ENCODE measurements at places on chromosomes 7 and 10. TPM values are rescaled to one million over a fixed set of nuclear protein-coding genes. Genes with fewer than 3 reads are reported as not detected.

- no peaks in the 10 kb centered on the region for H3K36me3 ChIP-seq
- no peaks in the 10 kb centered on the region for H3K4me1 ChIP-seq
- H3K27me3 ChIP-seq = no peaks in the 10 kb centered on the region
- no peak for DNase-seq
- H3K27ac ChIP-seq = no peak overlapping the region
These were observed 177.3 kb upstream of the PPP2R2D start for GRCh38 chr10:131723297-131724168.

DNA sequence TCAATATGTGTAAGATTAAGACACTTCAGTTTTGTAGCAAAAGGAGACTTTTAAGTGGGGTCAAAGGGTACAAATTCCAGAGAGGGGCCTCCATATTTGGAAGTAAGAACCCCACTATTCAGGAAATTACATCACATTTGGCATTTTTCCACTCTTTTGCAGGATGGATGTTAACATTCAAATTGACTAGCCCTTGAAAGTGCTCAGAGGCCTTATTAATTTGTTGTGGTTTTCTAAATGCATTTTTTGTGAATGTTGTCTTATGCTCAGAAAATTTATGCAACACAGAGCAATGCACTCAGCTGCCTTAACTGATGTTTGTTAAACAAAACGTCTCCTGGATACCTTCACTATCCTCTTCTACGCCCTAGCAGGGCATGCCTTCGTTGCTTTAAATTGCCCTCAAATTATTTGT, 50.9 kb upstream of the PDLIM1 start:
- no peaks in the 10 kb centered on the region for H3K36me3 ChIP-seq
- H3K27ac ChIP-seq = peak overlapping the region; percentile 22
- no peak overlapping the region for H3K4me3 ChIP-seq
- H3K4me1 ChIP-seq = no peaks in the 10 kb centered on the region
- no peak for DNase-seq
- no peaks in the 10 kb centered on the region for H3K27me3 ChIP-seq

- peak overlapping the region; percentile 63 for H3K27ac ChIP-seq
- H3K4me3 ChIP-seq = no peak overlapping the region
- peaks cover 41% of the 10 kb centered on the region for H3K4me1 ChIP-seq
- H3K36me3 ChIP-seq = peaks cover 6% of the 10 kb centered on the region
These were observed 53.2 kb downstream of the STK17A start for GRCh38 chr7:43636093-43636492.

DNA sequence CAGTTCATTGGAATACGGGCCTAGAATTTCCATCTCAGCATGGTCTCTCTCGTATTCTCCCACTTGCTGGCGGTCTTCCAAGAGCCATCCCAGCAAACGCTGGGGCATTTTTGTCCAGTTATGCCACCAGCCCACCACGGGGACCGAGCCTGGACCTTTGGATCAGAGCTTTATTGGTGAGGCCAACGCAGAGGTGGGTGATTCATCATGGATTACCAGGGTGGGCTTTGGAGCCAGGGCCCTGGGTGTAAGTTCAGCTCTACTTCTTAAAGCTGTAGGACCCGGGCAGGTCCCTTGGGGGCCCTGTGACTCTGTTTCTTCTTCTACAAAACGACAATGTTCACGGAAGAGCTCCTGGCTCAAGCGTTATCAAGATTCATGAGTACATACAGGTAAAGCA, 22.7 kb upstream of the PITRM1 start:
- no peak for DNase-seq
- no peak overlapping the region for H3K27ac ChIP-seq
- H3K4me1 ChIP-seq = peaks cover 26% of the 10 kb centered on the region
- H3K4me3 ChIP-seq = no peak overlapping the region
- no peaks in the 10 kb centered on the region for H3K36me3 ChIP-seq

GRCh38 chr7:98731651-98732050, 114.6 kb downstream of the NPTX2 start:
- no peak for DNase-seq
- no peak overlapping the region for H3K4me3 ChIP-seq
- no peak overlapping the region for H3K27ac ChIP-seq
- H3K36me3 ChIP-seq = no peaks in the 10 kb centered on the region

Gene LAMB1
- 101 TPM for total RNA-seq

Gene FBXL13
- 0.45 TPM for total RNA-seq
